ENCODE measurements at places on chromosomes 11 and 22.

GRCh38 chr11:134277183-134278001 lies 1.2 kb downstream of the GLB1L3 start:
- no peak for DNase-seq

GRCh38 chr11:46130286-46130940 lies 9.2 kb upstream of the PHF21A start:
- DNase-seq = no peak

DNA sequence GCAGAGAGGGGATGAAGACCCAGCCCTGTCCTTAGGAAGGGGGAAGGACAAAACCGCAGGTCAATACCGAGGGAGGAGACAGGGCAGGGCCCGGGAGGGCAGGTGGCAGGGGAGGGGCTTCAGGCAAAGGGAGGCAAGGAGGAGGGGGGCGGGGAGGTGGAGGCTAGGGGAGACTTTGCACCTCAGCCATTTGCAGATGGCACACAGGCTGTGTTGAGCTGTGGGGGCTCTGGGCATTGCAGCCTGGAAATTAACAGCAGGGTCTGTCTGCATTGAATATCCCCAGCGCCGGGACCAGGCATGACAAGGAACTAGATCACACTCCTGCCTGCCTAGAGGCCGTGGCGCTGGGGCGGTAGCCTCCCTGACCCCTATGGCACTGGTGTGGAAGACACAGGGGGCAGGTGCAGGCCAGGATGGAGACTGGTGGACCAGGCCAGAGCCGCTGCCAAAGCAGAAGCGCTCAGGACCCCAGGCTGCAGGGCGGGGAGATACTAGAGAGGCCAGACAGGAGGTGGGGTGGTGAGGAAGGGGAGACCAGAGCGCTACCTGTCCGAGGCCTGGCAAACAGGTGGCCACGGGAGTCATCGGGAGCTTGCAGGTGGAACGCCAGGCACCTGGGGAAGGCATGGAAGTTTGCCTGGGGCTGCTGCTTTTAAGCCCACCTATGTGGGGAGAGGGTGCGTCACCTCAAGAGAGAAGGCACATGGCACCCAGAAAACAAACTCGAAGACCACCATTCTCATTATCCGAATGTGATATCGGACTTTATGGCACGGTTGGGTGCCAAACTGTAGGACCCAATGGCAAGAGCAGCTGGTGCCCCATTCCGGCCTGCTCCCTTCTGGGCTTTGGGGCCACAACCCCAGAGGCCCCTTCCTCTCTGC lies 11.5 kb downstream of the CBX6 start:
- no peak for DNase-seq

- no peak for DNase-seq
Observed at GRCh38 chr11:16946477-16947282, 67.5 kb downstream of the PLEKHA7 start.

DNA sequence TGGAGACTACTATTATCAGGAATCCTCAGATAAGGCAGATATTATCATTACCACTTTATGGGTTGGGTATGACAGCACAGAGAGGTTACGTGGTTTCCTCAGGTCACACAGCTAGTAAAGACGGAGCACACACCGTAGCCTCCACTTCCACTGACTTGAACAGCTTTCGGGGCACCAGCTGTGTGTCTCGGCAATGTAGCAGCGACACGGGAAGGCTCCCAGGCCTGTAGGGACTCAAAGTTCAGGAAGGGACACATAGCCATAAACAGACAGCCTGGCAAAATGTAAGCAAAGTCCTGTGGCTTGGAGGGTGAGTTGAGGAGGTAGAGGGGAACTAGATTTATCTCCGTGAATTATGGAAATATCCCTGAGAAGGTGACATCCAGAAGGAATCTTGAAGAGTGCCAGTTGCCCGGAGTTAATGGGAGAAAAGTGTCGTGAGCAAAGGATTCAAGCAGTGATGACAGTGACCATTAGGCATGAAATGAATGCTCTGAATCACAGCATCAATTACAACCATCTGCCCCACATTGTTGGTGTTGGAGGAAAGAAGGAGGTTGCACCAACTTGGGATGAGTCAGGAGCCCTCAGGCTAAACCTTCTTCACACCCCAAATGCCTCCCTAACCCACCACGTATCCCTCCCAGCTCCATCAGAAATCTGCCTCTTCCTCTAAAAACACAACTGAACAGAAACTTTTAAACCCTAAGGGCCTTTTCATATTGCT lies 106.7 kb upstream of the ASPHD2 start:
- DNase-seq = no peak

GRCh38 chr11:37532271-37532670 lies 934.2 kb upstream of the RAG2 start:
- no peak for DNase-seq

DNA sequence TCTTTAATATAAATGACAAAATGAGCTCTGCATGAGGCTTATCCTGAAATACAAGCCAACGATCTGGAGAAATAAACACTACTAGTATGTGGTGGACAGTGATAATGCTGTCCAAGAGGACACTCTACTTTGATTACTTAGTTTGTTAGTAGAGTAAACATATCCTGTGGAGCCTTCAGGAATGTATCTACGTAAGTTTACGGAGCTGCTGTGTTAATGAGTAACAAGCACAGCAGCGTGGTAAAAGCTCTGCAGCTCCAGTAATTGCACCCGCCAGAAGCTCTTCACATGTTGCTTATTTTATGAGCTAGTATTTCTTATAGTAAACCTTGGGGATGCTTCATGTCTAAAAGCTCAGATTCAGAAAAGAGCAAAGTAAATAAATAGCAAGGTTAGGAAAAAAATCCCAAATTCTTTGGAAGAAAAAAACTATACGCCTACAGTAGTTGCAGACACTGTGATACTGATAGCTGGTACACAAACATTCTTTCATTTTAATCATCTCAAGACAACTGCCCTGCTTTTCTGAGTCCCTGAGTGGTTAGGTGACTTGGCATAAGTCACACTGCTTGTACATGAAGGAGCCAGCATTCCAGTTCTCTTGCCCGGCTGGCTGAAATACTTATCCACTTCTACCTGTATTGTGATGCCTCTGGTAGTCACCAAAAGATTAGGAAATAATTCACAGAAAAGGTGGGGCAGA lies 32.7 kb upstream of the CCDC34 start:
- no peak for DNase-seq

DNA sequence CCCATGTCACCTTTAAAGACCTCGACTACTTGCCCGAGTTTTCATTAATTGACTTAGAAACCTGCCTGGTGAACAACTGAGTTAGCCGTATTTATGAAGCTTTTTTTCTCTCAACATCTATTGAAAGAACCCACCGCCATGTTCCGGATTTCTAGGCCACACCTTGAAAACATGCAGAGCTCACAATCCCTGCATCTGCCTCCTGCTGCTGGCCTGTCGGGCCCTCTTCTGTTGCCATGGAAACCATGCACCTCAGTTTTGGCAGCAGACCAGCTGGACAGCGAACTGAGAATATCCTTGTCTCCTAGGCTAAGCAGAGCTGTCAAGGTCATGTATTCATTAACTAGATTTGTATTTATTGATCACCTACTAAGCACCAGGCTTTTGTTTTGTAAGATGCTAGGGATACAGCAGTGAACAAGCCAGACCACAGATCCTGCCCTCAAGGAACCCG lies 4.3 kb upstream of the PATZ1 start:
- DNase-seq = no peak

DNA sequence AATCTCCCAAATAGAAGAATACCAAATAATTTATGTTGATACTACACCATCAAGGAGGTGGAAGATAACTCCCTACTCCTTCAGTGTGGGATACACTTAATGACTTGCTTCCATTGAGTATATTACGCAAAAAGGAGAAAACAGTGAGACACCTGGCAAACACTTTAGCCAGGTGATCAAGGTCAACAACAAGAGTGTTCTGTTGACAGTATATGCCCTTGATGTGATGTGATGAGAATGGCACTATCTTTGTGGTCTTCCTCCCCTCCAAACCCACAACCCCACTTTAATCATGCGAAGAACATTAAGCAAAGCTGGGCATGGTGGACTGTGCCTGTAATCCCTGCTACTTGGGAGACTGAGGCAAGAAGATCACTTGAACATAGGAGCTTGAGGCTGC lies 26.0 kb downstream of the MAPK1 start:
- DNase-seq = no peak

Data from cortex of kidney (tissue), 1 donor.